ENCODE measurements at places on chromosomes 12 and 14.

GRCh38 chr12:97556302-97556779, 93.7 kb downstream of the RMST start:
- DNase-seq: no peak

DNA sequence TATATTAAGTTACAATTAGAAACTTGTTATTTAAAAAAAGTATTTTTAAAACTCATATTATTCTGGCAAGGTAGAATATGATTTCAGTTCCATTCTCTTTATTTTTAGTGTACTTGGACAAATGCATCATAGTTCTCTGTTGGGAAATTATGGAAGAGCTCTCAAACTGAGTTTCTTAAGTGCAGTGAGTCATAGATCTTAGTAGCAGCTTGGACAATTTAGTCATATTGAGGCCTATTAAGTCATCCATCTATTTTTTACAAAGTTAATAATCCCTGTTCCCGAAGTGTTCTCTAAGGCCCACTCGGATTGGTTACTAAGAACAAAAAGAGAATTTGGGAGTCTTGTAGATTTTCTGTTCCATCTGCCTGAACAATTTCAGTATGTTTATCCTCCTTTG, 113.9 kb downstream of the ANO4 start:
- no peak for DNase-seq

- DNase-seq: no peak
Measured at GRCh38 chr12:117141097-117141898, 42.1 kb upstream of the TESC start.

- peak; percentile 50 for DNase-seq
Measured at GRCh38 chr14:70029296-70030132, 150.3 kb downstream of the SMOC1 start.

- DNase-seq: peak; percentile 92
Measured at GRCh38 chr12:102964872-102965271, 7.4 kb downstream of the ASCL1 start.
